ENCODE measurements at places on chromosomes 7 and 10.

GRCh38 chr10:110443239-110444003 is 54.3 kb upstream of the DUSP5 start:
- no peak for DNase-seq

DNA sequence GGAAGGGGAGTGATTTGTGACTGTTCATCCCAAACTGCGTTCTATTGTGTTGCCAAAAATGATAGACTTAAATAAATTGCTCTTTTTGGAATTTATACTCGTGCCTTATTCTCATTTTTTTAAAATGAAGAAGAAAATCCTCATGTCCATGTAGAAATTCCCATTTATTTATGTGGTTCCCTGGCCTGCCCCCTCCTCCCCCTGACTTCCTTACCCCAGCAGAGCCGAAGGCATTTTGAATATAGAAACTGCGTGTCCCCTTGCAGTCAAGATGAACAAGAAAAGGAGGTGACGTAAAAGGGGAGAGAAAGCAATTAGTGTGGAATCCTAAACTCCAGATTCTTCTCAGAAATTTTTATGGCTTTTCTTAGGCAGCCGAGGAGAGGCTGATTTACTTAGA is 126.1 kb downstream of the FAM204A start:
- DNase-seq = no peak

- DNase-seq = no peak
Observed at GRCh38 chr10:21057989-21058388, 160.9 kb upstream of the NEBL start.

DNA sequence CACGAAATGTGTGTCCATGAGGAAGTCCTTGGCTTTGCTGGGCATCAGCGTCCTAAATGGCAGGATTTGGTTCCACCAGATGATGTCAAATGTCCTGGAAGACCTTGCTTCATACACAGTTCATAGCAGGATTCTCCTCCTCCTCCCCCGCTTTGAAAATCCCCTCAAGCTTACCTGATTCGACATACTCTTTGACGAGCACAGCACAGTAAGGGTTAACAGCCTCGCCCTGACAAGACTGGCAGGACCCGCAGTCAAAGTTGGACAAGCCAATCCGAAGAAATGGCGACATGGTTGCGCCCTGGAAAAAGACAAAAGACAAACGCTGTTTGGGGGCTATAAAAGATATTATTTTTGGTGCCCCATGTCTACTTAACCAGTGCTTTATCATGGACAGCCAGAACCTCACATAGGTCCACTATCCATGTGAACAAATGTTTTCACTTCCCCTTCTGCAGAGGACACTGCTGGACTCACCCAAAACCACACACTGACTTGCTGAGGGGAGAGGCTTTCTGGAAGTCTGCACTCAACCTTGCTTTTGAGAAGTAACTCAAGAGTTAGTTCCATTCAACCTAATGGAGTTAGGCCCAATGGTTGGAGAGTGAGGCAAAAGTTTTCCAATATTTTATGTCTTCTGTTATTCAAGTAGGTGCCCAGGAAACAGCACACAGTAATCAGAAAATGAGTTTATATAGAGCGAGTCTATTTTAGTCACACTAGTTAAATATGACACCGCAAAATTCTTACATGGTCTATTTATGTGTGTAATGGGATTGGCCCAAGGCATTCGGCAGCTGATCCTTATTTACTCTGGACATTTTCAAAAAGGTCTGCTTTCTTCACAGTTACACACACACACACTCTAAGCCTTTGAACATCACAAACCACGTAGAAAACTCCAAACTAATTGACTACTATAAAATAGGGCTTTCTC is 65.0 kb downstream of the PRKCQ start:
- no peak for DNase-seq

- no peak for DNase-seq
Observed at GRCh38 chr10:86481761-86482160, 39.8 kb downstream of the WAPL start.

DNA sequence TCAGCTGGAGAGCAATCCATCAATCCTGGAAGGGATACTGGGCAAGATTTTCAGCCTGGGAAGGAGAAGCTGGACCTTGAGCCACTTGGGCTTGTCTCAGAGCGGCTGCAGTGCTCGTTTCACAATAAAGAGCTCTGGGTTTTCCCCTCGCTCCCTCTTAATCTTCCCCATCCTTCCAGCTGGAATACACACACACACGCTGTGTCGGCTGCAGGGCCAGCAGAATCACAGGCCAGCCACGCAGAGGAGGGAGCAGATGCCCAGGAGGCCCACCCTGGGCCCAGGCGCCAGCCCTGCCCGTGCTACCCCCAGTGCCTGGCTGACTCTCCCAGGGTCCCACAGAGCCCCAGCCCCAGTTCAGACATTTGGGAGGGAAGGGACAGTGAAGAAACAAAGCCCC is 255.1 kb downstream of the TNS3 start:
- DNase-seq = no peak

GRCh38 chr7:33446551-33446950 is 317.2 kb downstream of the BBS9 start:
- DNase-seq = no peak

GRCh38 chr10:7205656-7206055 is 205.2 kb downstream of the SFMBT2 start:
- no peak for DNase-seq

DNA sequence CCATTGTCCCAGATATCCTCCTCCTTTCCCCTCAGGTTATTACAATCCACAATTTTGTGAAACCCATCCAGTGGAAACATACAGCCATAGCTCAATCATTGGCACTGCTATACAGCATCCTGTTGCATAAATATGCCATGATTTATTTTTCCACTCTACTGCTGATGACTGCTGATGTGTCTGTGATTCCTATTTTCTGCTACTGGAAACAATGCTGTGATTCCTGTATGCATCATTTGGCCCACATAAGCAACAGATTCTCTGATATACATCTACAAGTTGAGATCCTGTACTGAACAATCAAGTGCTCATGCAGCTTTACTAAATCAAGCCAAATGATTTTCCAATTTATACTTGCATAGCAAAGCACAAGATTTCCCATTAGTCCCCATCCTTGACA is 39.6 kb downstream of the CUL2 start:
- no peak for DNase-seq

DNA sequence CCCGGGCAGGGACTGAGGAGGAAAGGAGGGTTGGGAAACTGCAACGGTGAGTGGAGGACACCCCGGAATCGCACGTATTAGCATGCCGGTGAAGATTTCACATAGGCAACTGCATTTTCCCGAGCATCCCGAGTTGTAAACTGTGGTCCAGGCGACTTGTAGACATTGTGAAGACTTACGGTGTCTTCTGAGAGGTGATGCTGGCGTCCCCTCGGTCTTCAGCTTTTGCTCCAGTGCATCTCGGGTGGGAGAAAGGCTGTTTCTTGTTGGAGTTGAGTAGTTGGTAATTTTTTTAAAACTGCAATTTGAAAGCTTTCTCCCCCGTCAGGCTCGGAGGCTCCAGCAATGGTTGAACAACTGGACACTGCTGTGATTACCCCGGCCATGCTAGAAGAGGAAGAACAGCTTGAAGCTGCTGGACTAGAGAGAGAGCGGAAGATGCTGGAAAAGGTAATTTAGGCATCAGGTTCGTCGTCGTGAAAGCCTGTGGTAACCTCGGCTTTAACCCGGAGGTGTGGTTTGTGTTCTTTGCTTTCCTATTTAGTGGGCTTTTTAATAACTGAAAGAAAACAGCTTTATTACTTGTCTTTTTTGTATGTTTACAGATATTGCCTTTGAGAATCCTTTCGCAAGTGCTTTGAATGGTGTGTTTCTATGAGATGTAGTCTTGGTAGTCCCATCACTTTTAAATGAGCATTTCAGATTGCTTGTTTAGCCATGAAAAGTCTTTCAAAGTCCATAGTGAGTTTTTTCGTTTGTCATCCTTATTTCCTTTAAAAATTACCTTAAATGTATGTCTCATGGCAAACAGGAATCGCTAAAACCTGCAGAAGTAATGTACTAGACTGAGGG is 687 bp downstream of the HELLS start:
- no peak for DNase-seq

- no peak for DNase-seq
Observed at GRCh38 chr7:45021604-45022296, 21.7 kb downstream of the CCM2 start.

GRCh38 chr7:23299770-23300300 is 696 bp downstream of the MALSU1 start:
- no peak for DNase-seq

GRCh38 chr10:14409247-14409646 is 78.5 kb upstream of the FRMD4A start:
- no peak for DNase-seq

- DNase-seq = no peak
Observed at GRCh38 chr7:25319707-25320106, 91.4 kb upstream of the NPVF start.

DNA sequence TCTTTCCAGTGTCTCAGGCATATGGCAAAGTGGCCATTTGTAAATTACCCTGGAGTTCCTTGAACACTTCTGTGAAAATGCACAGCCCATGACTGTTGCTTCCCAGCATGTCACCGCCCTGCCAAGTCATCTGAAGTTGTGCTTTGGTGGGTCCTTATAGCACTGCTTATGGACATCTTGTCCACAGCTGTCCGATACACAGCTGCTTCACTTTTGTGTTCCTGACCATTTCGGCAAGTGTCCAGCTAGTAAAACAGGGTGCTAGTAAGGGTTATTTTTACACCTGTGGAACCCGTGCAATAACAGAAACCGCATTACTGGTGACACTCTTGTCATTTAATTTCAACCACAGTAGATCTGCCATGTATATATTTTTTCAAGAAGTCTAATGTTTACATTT is 29.7 kb downstream of the PIP4K2A start:
- DNase-seq = no peak

- DNase-seq = no peak
Observed at GRCh38 chr10:128622706-128623105, 496.5 kb upstream of the MKI67 start.

GRCh38 chr7:155178096-155178495 is 108.0 kb downstream of the HTR5A start:
- DNase-seq = no peak

DNA sequence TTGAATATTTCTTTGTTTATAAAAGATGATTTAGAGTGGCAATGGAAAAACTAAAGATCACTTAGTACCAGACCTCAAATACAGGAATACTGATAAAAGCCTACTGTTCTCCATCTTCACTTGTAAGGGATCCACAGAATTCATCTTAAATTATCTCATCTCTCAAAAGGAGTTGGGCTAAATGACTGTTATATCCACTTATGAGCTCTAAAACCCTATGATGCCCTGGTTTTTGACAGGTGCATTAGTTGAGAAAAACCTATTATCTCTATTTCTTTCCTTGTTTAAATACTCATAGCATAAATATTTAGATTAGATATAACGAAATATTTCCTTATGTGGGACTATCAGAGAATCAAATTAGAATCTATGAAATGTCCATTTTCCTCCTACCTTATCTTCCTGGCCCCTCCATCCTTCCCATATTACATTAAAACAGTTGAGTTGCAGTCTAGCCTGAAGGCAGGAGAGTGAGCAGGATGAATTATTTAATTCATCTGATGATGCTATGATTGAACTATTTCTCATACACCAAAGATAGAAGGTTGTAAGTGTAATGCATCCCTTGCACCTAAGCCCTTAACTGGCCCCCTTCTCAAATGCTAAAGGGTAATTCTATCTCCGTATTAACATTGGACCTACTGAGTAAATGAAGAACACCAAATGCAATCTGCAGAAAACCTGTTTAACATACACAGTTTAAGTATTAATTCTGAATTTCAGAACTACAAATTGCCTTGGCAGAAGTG is 29.7 kb downstream of the PPP3CB start:
- DNase-seq = no peak

DNA sequence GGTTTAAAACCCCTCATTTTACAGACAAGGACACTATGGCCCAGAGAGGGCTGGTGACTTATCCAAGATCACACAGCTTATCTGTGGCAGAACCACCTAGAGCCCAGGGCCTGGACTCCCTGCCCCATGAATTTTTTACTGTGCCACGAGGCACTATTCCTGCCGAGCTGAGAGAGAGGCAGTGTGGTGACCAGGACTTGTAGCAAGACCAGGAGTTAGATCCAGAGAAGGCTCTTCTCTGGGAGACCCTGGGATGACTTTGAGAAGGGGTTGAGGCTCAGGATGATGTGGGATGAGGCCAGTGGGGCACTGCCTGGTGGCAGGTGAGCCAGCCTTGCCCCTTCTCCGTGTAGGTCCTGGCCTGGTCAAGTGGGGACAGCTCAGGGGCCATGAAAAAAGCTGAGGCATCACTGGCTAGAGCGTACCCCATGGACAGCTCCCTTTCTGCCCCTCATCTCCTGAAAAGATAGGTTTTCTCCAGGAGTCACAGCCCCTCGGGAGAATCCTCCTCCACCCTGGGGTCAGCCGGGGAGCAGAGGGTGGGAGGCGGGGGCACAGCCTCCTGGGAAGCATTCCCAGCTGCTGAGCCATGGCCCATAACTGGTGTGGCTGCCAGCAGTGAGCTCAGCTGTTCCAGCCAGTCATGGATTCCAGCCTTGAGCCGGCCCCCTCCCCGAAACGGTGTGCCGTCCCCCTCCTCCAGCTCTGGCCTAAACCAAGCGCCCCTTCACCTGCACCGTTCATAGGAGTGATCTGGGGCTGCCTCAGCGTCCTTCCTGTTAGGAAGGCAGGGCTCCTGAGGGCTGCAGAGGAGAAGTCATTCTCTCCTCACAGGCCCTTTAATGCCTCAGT is 5.8 kb downstream of the FLNC start:
- DNase-seq = no peak

GRCh38 chr10:69469976-69470375 is 18.7 kb downstream of the TSPAN15 start:
- DNase-seq = no peak

DNA sequence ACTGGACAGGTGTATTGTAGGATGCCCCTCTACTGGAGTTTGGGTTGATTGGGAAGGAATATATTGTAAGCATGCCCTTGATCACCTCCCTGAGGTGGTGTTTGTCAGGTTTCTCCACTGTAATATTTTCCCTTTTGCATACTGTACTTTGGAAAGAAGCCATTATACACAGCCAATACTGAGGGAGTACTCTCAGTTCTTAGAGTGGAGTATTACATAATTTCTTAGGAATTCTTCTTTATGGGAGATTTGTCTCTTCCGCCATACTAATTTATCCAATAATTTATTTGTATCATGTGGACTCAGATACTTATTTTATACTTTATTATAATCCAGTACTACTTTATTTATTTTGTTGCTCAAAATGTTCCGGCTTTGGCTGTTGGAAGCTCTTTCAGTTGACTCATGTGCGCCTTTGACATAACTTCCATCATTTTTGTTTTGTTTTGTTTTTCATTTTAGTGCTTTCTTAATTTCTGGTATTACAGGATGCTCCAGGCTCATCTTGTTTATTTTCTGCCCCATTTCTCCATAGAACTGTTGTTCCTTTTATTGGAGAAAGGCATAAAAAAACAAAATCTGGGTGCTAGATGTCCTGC is 29.7 kb downstream of the MKLN1 start:
- DNase-seq = no peak

- DNase-seq = no peak
Observed at GRCh38 chr10:46286991-46287693, at the start of gene ANTXRL. TSS of gene ANTXRL (plus strand) at chr10:46286997. CDS start at chr10:46287263, 266 bp downstream.

DNA sequence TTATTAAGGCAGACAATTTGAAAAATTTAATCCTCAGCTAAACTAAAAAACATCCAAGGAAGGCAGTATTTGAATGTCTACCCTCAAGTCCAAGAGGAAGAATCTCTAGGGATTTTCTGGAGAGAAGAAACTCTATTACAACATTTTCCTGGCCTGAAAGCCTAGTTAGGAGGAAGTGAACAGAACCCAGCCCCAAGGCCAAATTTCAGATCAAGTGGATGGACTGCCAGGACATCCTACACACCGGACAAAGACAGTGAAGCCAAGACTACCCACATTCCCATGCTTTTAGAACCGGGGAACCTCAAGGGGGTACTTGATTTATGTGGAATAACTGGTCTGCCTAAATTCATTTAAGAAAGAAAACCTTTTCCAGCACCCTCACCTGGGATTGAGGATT is 108.9 kb upstream of the MEOX2 start:
- no peak for DNase-seq
